ENCODE measurements at places on chromosomes 12 and 14.

DNA sequence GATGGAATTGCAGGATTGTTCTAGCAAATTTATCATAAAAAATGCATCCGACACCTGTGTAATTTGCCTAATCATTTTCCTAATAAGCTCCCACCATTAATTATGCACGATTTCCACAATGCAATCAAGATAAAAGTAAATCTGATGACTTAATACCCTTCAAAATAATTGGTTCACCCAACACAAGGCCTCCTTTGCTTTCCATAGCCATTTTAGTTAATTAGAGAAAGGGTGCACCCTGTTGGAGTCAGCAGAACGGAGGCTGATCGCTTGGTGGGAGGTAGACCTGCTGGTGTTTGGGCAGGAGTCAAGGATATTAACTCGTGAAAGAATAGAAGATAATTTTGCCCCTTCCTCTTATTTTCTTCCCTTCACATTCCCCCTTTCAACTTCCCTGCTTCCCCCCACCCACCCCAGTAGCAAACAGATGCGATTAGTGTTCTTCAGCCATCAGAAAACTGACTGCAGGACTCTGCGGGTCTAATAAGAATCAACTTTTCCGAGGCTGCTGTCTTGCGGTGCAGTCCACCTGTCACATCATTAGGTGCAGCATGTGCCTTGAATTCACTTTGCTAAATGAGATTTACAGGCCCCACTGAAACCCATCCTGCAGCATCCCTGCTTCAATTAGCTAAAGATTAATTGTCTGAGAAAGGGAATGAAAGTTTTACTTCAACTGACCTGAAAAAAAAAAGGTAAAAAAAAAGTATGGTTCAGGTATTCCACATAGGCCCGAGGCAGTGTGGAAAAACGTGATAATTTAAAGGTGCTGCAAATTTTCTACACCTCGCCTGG is 553.7 kb upstream of the LMO3 start:
- no peak for DNase-seq

DNA sequence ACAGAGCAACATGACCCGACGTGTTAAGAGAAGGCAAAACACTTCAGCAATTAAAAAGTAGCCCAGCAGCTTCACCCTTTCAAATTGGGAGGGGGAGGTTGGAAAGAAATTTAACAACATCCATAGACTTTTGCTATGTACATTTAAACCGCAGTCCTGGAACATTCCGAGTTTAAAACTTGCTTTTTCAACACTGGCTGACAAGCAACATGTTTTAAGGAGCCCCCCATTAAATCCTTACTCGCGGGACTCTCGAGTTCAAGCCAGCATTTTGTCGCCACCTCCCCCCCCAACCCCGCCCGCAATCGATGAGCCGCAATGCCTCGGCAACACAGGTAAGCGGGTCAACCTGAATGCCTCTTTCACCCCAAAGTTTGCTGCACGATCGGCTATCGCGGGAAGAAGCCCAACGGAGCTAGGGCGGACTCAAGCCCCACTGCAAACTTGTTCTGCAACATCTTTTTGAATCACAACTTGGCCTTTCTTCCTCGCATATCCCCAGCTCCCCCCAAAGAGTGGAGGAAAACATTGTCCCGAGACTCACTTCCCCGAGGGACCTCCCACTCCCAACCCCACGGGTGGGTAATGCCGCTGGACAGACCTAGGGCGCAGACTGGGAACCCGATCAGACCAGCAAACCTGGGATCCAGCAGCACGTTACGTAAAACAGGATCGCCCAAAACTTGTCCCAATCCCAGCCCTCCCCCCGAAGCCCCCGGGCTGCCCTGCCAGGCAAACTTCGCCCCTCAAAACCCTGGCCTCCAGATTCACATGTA is 777 bp downstream of the ZFP36L1 start:
- DNase-seq = no peak

- DNase-seq = no peak
Observed at GRCh38 chr14:21049271-21049673, 7.1 kb downstream of the RNASE7 start.

DNA sequence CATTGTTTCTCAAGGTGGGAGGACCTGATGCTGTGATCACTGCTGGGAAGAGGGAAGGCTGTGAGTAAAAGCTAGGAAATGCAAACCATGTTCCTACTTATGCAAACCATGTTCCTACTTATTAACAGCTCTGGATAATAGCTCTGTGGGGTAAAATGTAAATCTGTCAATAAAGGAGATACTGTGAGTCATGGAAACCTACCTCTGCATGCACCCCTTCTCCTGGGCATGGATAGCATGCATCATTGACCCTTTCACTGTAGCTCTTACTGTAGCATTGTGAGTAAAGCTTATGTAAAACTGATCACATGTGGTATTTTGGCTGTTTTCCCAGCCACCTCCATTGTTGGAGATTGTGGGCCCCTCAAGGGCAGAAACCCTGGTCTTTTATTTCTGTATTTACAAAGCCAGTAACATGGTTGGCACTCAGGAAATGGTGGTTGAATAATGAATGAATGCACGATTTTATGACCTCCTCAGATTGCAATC is 253.7 kb downstream of the GRIN2B start:
- DNase-seq = no peak

GRCh38 chr12:32864731-32865130 is 31.8 kb downstream of the PKP2 start:
- no peak for DNase-seq

DNA sequence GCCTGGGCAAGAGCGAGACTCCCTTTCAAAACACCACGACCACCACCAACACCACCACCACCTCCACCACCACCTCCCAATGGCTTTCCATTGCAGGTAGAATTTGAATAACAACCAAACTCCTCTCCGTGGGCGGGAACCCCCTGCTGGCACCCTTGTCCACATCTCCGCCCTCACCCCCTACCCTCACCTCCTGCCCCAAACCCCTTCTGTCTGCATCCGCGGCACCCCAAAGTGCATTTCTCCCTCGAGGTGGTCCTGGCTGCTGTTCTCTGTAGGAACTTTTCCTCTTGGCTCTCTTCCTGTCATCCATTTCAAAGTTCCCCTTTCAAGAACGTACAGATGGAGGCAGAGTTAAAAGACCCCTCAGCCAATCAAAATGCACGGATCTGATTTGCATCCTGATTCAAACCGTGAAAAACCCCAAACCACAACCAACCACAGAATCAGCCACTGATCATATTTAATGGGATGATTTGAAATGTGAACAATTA is 3.8 kb downstream of the SDSL start:
- no peak for DNase-seq
